ENCODE measurements at places on chromosomes 3 and 15.

GRCh38 chr3:194870394-194871110 is 184.9 kb downstream of the FAM43A start:
- DNase-seq = peak; percentile 90

DNA sequence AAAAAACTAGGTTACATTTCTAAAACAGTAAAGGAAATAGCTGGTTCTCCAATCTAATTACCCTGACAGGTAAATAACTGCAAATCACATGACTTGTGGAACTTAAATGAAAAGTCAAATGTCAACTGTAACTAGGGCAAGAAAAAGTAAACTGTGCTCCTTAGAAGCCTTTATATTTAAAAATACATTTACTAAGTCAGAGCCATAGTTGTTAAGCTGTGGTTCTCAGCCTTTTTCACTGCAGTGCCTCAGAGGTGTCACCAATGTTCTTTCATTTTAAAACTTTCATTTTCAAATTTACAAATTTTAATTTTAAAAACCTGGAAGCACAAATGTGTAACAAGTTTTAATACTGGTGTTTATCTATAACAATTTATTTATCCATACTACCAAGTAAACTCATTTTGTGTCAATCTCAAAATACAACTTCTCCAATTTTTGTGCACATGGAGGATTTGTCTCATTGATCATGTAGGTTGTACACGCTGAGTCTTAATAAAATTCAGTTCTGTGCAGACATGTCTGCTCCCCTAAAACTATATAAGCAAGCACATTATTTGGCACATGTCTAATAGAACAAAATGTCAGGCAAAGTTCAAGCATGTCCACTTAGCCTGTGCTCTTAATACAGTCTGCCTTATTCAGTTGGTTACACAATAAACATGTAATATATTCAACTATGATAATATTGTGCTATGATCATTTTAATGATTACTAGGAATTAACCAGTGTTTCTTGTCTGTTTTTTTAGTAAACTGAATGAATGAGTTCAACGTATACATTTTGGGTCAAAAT is 70.4 kb downstream of the DLG1 start:
- DNase-seq = no peak

DNA sequence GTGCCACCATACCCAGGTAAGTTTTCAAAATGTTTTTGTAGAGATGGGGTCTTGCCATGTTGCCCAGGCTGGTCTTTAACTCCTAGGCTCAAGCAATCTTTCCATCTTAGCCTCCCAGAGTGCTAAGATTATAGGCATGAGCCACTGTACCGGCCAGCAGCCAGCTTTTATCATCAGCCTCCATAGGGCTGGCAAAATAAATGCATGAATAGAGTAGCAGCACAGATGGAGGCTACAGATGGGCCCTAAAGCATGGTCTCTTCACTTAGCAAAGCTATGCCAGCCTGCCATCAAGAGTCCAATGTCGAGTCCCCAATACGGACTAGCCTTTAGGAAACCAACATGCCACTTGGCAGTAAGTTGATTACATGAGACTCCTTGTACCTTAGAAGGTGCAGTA is 63.8 kb downstream of the CNTN3 start:
- DNase-seq = no peak

GRCh38 chr15:44195151-44195740 is at the start of gene FRMD5:
TSS of gene FRMD5 (minus strand) at chr15:44195271.
- peak; percentile 61 for DNase-seq

- DNase-seq = no peak
Measured at GRCh38 chr15:94305133-94305532, 73.8 kb downstream of the MCTP2 start.

DNA sequence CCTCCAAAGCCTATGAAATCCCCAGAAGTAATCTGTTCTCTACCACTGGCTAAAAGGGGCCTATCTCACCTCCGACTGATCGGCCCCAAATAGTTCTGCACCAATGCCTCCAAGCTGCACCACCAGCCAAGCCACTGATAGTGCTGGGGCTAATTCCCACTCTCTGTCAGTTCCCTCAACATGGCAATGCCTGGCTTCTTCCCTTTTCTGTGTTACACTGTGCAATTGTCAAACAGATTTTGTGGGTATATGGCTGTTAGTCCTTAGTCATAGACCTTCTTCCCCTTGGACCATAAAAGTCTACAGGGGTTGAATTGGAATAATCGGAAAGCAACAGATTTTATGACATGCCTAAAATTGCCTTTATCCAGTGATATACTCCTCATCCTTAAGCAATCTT is 9.3 kb upstream of the UBE2E2 start:
- no peak for DNase-seq

GRCh38 chr3:114299421-114299820 is 5.6 kb downstream of the TIGIT start:
- no peak for DNase-seq

GRCh38 chr3:27554706-27555105 is 70.5 kb upstream of the SLC4A7 start:
- DNase-seq = no peak

GRCh38 chr3:181006541-181006940 is 17.0 kb upstream of the DNAJC19 start:
- DNase-seq = no peak

- DNase-seq = no peak
Measured at GRCh38 chr3:101984356-101984755, 135.0 kb downstream of the NFKBIZ start.

DNA sequence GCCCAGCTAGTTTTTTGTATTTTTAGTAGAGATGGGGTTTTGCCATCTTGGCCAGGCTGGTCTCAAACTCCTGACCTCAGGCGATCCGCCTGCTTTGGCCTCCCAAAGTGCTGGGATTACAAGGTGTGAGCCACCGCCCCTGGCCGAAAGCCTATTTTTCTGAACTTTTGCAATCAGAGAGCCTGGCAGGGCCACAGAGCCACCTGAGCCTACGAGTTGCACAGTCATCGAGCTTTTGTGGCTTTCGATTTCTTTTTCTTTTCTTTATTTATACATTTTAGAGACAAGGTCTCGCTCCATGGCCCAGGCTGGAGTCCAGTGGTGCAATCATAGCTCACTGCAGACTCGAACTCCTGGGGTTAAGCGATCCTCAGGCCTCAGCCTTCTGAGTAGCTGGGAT is 140.4 kb downstream of the NSMCE3 start:
- no peak for DNase-seq

DNA sequence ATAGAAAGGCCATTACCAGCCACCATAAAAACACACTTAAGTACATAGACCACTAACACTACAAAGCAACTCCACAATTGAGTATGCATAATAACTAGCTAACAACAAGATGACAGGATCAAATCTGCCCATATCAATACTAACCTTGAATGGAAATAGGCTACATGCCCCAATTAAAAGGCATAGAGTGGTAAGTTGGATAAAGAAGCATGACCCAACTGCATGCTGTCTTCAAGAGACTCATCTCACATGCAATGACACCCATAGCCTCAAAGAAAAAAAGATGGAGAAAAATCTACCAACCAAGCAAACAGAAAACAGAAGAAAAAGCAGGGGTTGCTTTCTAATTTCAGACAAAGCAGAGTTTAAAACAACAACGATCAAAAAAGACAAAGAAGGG is 218.7 kb downstream of the ISL2 start:
- DNase-seq = no peak

Data from keratinocyte (primary cell).